ENCODE measurements at places on chromosomes 5 and 9.

GRCh38 chr5:43609752-43610151, 6.8 kb downstream of the NNT start:
- no peak for DNase-seq

GRCh38 chr9:22047596-22047995, 38.5 kb upstream of the CDKN2B start:
- no peak for DNase-seq

- DNase-seq, result peak; percentile 100
Measured at GRCh38 chr9:90970608-90971007, 169.0 kb downstream of the SYK start.

DNA sequence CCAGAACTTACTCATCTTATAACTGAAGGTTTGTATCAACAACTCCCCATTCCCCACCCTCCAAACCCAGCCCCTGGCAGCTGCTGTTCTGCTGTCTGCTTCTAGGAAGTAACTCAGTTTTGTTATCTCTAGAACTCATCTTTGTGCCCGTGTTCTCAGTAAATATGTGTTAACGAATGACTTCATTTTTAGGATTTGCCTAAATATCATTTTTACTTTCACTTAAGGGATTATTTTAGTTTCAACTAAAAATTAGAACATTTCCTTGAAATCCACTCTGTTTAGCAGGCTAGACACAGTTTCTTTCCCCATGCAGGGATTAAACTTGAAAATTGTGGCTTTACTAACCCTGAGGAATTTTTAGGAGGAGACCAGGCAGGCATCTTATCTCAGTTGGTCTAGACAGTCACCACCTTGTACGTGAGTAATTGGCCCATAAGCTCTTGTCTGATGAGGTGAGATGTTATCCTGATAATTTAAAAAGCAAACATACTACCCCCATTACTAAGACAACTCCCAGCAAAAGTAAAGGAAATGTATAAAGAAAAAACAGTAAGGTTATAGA, 68.2 kb upstream of the TNFAIP8 start:
- DNase-seq, result no peak

DNA sequence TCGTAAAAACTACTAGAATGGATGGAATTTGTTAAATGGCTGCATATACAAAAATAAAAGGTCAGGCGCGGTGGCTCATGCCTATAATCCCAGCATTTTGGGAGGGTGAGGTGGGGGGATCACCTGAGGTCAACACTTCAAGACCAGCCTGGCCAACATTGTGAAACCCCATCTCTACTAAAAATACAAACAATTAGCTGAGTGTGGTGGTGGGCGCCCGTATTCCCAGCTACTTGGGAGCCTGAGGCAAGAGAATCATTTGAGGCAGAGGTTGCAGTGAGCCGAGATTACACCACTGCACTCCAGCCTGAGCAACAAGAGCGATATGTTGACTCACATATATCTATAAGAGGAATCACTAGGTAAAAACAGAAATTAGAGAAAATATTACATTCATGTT, 9.3 kb upstream of the GPR150 start:
- no peak for DNase-seq
